ENCODE measurements at places on chromosomes 7 and 10. TPM values are rescaled to one million over a fixed set of nuclear protein-coding genes. Genes with fewer than 3 reads are reported as not detected.

The TSPAN15 gene
- 28.6 TPM for polyA plus RNA-seq

GRCh38 chr10:17647326-17647725 lies 3.4 kb downstream of the STAM start:
- peaks cover 35% of the 10 kb centered on the region for H3K4me1 ChIP-seq
- no peak overlapping the region for H3K27ac ChIP-seq
- H3K36me3 ChIP-seq: no peaks in the 10 kb centered on the region
- no peak for DNase-seq
- no peak overlapping the region for H3K4me3 ChIP-seq

GRCh38 chr10:119611433-119611832 lies 14.7 kb upstream of the TIAL1 start:
- no peak overlapping the region for H3K27ac ChIP-seq
- no peaks in the 10 kb centered on the region for H3K27me3 ChIP-seq
- no peak overlapping the region for H3K4me3 ChIP-seq
- H3K36me3 ChIP-seq: no peaks in the 10 kb centered on the region

The AGAP5 gene
- polyA plus RNA-seq: 11.8 TPM

GRCh38 chr10:79139124-79139835 lies 70.5 kb downstream of the ZMIZ1 start:
- peaks cover 7% of the 10 kb centered on the region for H3K36me3 ChIP-seq
- H3K27me3 ChIP-seq: no peaks in the 10 kb centered on the region
- H3K4me3 ChIP-seq: no peak overlapping the region
- H3K27ac ChIP-seq: no peak overlapping the region

DNA sequence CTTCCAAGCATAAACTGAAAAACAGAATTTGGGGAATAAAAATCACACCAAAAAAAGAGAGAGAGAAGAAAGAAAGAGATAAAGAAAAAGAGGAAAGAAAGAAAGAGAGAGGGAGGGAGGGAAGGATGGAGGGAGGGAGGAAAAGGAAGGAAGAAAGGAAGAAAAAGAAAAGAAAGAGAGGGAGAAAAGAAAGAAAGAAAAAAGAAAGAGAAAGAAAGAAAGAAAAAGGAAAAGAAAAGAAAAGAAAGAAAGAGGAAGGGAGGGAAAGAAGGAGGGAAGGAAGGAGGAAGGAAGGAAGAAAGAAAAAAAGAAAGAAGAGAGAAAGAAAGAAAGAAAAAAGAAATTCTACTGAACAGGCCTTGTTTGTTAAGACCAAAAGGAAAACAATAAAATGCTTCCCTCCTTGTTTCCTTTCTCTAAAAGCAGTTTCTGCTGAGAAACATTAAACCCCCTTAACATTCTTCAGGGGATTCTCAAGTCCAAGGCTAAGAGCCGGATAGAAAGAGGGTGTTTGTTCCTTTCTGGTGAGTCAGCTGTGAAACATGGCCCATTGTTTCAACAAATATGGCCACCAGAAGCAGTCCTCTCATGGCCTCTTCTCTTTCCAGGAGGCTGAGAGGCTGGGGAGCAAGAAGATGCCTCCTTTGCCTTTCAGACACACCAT lies 46.9 kb upstream of the GPAM start:
- no peaks in the 10 kb centered on the region for H3K4me1 ChIP-seq
- H3K36me3 ChIP-seq: no peaks in the 10 kb centered on the region
- no peak overlapping the region for H3K27ac ChIP-seq
- no peak for DNase-seq
- no peak overlapping the region for H3K4me3 ChIP-seq

The UBN2 gene
- 2.9 TPM for polyA plus RNA-seq

- H3K4me3 ChIP-seq: no peak overlapping the region
- DNase-seq: no peak
- no peaks in the 10 kb centered on the region for H3K4me1 ChIP-seq
- no peaks in the 10 kb centered on the region for H3K27me3 ChIP-seq
- no peaks in the 10 kb centered on the region for H3K36me3 ChIP-seq
These were observed 229.8 kb downstream of the DNAJB6 start for GRCh38 chr7:157566631-157567006.
